Activated CD4-positive, alpha-beta T cell treated with anti-CD3 and anti-CD28 coated beads, Interleukin-2, amount 50 U/mL, for 4 hours (primary cell): ENCODE measurements at places on chromosomes 7 and 10.

DNA sequence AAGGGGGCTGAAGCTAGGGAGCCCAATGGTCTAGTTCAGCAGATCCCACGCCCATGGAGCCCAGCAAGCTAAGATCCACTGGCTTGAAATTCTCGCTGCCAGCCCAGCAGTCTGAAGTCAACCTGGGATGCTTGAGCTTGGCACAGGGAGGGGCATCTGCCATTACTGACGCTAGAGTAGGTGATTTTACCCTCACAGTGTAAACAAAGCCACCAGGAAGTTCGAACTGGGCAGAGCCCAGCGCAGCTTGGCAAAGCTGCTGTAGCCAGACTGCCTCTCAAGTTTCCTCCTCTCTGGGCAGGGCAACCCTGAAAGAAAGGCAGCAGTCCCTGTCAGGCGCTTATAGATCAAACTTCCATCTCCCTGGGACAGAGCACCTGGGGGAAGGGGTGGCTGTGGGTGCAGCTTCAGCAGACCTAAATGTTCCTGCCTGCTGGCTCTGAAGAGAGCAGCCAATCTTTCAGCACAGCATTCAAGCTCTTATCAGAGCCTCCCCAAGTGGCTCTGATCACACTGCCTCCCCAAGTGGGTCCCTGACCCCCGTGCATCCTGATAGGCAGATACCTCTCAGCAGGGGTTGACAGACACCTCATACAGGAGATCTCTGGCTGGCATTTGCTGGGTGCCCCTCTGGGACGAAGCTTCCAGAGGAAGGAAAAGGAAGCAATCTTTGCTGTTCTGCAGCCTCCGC lies 167.8 kb downstream of the CCDC71L start:
- DNase-seq = no peak

GRCh38 chr10:97466755-97467154 lies 20.8 kb downstream of the ZDHHC16 start:
- DNase-seq = no peak

DNA sequence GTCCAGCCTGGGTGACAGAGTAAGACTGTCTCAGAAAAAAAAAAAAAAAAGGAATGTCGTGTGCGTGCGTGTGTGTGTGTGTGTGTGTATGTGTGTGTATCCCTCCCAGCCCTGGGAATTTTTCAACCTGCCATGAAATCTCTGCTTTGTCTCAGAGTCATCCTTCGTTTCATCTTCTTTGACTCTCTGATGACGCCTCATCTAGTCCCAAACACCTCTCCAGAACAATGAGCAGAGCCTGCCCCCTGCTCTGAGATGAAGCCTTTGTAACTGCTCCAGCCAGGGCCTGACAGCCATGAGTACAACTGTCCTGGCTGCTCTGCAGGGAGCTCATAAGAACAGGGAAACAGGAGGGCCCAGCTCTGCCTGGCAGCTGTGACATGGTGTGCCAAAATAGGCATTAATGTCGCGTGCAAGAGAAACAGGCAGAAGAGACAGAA lies 149.5 kb downstream of the FAM107B start:
- no peak for DNase-seq

DNA sequence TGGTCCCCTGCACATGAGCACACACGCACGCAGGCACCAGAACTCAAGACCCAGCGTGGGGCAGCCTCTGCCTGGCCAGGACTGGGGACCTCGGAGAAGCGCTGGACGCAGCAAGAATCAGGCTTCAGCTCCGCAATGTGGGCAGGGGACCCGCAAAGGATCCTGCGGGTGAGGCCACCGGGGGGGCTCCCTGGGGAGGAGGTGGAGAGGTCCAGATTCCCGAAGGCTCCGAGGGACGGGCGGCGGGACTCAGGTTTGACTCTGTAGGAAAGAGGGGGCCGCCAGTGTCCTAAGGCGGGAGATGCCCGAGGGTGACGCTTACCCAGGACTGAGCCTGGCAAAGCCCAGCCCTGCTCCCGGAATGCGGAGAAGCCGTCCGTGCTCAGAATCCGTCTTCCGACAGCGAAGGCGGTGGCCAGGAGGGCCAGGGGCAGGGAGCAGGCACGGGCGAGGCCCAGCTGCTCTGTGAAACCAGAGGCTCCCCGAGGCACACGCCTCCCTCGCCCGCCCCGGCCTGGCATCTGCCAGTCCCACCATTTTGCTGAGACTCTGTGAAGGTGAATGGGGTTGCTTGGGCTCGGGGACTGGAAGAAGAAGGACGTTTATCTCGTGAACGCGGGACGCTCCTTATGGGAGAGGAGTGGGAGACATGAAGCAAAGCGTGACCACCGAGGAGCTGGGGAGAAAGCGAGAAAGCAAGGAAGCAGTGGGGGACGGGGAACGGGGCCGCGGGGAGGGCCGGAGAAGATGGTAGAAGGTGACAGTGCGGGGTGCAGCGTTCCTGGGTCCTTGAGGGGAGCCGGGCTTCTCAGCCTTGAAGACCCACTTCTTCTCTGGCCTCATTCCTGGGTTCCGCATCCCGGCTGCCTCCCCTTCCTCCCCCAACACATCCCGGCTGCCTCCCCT lies 489.2 kb downstream of the PTPRN2 start:
- DNase-seq = no peak

DNA sequence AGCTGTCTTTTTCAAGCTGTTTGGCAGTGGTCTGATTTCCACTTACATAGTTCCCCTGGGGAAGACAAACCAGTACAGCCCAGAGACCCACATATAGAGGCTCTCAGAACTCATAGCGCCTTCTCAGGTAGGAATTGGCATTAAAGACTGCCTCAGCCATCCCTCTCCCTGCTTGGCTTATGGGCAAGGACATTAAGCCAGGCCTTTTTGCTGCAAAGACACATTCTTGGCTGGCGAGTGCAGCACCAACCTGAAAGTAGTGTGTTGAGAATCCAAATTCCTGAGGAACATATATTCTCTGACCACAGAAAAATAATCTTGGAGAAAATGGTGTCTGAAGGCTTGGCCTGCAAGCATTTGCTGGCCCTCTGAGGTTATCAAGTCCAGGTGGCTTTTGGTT lies 39.2 kb upstream of the HPS1 start:
- DNase-seq = no peak

DNA sequence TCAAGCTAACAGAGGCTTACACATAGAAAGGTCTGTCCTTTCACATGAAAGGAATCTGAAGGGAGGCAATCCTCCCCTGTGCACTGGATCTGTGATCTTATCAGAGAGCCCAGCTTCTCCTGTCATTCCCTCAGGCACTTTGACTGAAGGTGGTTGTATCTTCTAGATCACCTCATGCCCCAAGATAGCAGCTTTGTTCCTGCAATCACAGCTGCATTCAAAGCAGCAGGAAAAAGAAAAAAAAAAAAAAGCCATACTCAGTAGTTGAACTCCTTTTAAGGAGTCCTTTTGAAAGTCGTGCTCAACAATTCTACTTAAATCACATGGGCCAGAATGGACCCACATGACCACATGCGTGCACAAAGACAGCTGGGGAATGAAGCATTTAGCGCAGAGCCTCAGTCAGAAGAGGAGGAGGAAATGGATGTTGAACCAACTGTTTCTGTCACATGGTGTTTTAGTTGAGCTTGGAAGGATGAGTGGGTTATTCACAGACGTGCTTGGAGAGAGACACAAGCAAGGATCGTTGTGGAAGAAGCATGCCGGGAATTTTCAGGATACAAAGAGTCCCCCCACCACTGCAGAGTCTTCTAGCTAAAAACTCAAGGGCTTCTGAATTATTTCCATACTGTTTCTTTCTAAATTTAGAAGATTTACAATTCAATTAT lies 13.0 kb upstream of the PFKP start:
- no peak for DNase-seq

DNA sequence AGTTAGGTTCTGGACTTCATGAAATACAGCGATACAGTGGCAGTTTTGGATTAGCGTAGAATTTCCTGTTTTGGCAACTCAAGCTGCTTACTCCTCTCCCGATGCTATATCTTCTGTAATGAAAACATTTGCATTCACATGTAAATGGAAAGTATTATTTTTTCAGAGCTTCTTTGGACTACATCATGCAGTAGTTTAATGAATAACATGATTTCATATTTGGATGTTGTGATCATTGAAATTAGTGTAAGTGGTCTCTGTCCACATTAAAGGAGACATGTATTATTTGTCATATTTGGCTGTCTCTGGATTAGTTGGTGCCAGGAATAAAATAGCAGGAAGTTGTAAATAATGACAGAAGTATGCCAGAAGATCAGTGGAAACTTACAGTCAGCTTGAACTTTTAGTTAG lies 331.6 kb downstream of the GFRA1 start:
- no peak for DNase-seq

DNA sequence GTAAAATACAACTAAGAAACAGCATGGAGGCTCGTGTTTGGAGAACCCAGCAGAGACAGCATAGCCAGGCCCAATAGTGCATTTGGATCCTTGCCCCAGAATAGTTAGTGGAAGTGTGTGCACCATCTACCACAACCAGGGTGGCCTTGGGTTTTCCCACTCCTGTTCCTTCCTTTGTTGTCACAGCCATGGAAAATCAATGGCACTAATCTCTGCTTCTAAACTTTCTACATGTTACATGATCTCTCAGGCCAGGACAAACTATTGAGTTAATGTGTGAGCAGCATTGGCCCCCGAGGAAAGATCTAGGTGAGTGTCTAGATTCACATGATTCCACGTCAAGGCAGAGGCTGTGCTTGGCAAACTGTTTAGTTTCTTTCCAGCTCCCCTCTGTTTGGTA lies 2.0 kb downstream of the CYP3A7 start:
- no peak for DNase-seq
